ENCODE measurements at places on chromosomes 7 and 10.
A peak's percentile ranks its signal among the peaks of the same experiment; 100 is the strongest.

DNA sequence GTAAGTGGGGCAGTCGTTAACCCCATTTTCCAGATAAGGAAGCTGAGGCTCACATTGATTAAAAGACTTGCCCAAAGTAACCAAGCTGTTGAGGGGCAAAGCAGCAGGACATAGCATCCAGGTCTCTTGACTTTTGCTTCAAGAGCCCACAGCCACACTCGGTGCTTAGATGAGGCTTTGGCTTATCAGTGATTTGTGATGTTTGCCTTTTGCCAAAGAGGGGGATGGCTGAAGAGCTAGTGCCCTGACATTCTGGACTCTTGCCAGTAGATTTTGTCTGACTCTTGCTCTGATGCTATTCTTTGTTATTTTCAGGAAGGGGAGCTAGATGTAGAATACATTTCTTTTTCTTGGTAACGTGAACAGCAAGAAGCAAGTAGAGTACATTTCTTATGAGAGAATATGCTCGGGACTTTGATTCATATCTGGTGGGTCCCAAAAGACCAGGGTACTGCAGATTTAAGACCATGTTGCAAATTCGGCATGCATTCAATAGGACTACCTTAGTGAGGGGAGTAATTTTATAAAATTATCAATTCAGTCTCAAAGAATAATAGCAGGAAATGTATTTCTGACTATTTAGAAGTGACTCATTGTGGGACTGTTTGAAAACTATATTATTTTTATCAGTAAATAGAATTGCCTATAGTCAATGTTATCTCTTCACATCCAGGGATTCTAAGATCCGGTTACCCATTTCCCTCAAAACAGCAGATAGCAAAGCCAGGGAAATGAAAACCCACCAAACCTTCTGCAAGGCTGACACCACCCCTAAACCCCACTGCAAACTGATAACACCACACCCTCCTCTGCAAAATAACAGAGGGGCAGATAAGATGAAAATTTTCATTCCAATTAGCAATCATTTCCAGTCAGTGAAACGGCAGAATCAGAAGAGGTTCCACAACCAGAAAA is 180.0 kb upstream of the BMPER start:
- no peak overlapping the region for H3K4me3 ChIP-seq
- H3K27ac ChIP-seq: no peak overlapping the region
- H3K27me3 ChIP-seq: no peaks in the 10 kb centered on the region
- no peaks in the 10 kb centered on the region for H3K36me3 ChIP-seq
- no peaks in the 10 kb centered on the region for H3K4me1 ChIP-seq

DNA sequence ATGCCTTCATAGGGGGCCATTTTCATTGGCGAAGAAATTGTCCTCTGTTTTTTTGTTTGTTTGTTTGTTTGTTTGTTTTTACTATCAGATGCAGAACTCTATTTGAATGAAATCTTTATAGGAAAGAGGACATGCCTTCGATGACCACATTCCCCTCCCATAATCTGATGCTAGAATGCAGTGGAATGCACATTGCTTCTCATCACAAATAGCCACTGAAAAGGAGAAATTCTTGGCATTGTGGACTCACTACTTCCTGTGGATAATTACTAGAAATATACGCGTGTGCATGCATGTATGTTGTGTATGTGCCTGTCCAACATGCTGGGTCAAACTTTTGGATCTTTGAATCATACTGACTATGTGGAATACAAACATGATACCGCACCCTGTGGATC is 70.5 kb upstream of the SFMBT2 start:
- H3K4me3 ChIP-seq: no peak overlapping the region

DNA sequence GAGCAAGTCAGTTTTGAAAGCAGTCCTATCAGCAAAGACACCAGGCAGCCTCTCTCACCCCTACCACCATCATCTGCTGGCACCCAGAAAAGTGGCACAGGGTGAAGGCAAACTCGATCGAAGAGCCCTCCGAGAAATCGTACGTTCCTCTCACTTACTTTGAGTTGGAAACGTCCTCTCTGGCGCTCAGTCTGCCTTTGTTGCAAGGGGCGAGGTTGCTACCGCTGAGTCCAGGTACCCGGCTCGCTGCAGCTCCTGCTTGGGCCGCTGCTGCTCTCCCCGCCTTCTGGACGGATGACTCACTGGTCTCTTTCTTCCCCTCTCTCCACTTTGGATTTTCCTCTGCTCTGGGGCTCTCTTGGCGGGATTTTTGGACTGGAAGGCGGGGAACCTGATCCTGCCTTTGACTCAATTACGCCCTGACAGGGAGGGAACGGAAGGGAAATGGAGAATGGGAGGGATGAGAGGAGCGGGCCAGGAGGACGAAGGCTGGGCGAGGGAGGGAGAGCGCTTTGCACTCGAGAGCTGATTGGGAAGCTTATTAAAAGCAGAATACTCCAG is at the start of gene PTN:
Gene PTN, minus strand, starts transcription at position 453 of the 561 bp plus-strand sequence. CDS start 88,760 bp downstream, outside the sequence.
- no peaks in the 10 kb centered on the region for H3K27me3 ChIP-seq
- DNase-seq: peak; percentile 62
- H3K27ac ChIP-seq: no peak within 1 kb of the TSS
- no peaks in the 10 kb centered on the region for H3K36me3 ChIP-seq
- no peaks in the 10 kb centered on the region for H3K4me1 ChIP-seq

DNA sequence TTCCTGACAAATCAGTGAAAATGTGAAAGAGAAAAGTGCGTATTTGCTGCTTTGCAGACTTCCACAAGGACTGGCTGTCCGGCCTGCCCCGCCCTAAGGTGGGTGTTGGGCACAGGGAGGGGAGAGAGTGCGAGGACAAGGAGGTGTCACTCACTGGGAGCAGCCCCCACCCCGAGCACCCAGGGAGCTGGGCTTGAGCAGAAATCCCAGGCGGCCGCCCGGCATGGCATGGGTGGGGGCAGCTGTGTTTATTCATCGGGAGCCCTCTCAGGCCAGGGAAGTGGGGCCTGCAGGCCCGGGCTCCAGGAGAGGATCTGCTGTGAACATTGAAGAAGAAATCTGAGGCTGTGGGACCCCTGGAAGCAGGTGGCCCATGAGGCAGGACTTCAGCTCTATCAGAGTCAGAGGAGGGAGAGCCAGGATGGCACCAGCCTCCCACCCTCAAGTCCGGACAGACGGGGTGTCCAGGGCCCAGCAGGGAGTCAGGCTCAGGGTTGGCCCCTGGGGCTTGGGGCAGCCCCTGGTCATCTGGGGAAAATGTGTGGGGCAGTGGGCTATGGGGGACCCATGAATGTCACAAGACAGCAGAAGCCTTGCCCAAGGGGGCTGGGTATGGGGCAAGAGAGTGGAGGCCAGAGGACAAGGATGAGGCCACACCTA is 164.4 kb upstream of the PPP2R2D start:
- no peaks in the 10 kb centered on the region for H3K27me3 ChIP-seq
- no peak for DNase-seq
- no peaks in the 10 kb centered on the region for H3K4me1 ChIP-seq
- no peak overlapping the region for H3K27ac ChIP-seq

DNA sequence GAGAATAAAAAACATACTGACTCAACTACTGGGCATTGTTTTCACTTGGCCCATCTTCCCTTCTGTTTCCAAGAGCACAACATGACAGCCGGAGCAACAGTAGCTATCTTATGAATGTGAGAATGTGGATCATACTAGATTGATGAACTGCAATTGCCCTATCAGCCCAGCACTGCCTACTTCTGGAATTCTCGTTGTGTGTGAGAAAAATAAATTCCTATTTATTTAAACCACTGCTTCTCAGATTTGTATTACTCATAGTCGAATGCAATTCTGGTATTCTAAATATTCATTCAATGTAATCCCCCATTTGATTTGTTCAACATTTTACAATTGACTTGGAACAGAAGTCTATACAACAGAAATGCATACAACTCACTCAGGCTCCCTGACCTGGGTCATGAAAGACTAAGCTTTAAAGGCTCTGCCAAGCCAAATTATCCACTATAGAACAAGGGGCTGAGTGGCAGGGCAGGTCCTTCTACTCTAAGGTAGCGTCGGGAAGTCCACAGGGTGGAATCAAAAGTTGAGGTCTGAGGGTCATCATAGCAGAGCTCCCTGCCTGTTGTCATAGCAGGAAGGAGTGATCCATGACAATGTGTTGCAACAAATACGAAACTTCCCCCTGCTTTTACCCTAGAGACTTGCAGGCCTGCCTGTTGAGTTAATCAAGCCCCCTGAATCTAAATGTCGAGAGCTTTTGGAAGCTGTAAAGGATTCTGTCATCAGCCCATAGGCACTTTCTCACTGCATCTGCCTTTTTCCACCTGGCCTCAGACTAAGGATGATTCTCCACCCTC is 12.4 kb upstream of the JAZF1 start:
- no peak for DNase-seq
- no peak overlapping the region for H3K4me3 ChIP-seq
- H3K27me3 ChIP-seq: no peaks in the 10 kb centered on the region
- H3K4me1 ChIP-seq: peaks cover 4% of the 10 kb centered on the region
- H3K27ac ChIP-seq: no peak overlapping the region

- no peaks in the 10 kb centered on the region for H3K4me1 ChIP-seq
- no peak overlapping the region for H3K4me3 ChIP-seq
- H3K27ac ChIP-seq: no peak overlapping the region
- H3K36me3 ChIP-seq: no peaks in the 10 kb centered on the region
- no peak for DNase-seq
- H3K27me3 ChIP-seq: no peaks in the 10 kb centered on the region
Observed at GRCh38 chr10:111525696-111526095, 448.9 kb downstream of the ADRA2A start.

DNA sequence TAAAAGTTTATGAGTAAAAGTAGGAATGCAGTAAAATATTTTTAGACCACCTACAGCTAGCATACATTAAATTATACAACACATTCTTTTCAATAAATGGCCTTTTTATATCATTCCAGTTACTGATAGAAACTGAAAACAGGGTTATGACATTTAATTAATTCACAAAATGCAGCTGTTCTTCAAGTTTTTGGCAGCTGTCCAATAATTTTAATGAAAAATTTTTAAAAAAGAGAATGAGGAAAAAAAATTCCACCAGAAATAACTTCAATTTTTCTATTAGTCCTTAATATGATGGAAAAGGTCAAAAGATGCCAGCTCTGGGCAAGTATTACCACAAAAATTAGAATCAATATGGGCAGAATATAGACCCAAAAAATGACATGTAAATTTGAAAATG is 11.9 kb upstream of the LRRC72 start:
- no peak overlapping the region for H3K4me3 ChIP-seq
- no peaks in the 10 kb centered on the region for H3K36me3 ChIP-seq
- no peaks in the 10 kb centered on the region for H3K4me1 ChIP-seq
- no peak for DNase-seq

- no peak for DNase-seq
- H3K36me3 ChIP-seq: no peaks in the 10 kb centered on the region
- H3K4me1 ChIP-seq: no peaks in the 10 kb centered on the region
- no peak overlapping the region for H3K4me3 ChIP-seq
- no peaks in the 10 kb centered on the region for H3K27me3 ChIP-seq
Observed at GRCh38 chr7:93765475-93765874, 125.1 kb downstream of the TFPI2 start.

DNA sequence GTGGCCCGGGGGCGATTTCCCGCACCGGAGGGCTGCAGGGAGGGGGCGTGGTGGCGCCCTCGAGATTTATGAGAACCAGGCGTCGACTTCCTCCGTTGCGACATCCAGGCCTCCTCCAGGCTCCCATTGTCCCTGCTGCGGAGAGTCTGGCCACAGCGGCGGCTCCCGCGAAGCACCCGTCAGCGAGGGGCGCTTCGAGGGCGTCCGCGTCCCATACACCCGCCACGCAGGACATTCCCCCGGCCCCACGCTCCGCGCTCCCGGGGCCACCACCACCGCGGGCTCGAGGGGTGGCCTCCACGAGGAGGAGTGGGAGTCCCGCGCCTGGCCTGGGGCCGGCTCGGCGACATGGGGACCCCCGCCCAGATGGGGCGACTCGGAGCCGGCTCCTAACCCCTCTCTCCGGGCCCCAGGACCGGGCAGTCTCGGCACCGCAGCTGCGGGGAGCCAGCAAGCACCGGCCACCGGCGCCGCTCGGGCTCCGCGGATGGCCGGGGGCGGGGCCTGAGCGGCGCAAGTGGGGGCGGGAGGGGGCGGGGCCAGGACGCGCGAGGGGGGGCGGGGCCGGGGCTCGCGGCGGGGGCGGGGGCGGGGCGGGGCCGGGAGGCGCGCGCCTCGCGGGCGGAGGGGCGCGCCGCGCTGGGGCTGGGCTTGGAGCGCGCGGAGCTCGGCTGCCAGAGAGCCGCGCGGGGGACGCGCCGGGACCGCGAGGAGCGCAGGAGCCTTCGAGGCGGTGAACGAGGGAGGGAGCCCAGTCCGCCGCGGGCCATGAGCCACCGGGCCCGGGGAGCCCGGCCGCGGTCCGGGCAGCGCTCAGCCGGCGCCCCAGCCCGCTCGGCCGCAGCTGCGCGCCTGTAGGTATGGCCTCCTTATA is at the start of gene SH2B2:
Gene SH2B2, plus strand, starts transcription at position 632 of the 874 bp plus-strand sequence. CDS start 13,683 bp downstream, outside the sequence.
- peaks cover 13% of the 10 kb centered on the region for H3K4me1 ChIP-seq
- DNase-seq: peak; percentile 73
- H3K27me3 ChIP-seq: no peaks in the 10 kb centered on the region
- no peaks in the 10 kb centered on the region for H3K36me3 ChIP-seq

DNA sequence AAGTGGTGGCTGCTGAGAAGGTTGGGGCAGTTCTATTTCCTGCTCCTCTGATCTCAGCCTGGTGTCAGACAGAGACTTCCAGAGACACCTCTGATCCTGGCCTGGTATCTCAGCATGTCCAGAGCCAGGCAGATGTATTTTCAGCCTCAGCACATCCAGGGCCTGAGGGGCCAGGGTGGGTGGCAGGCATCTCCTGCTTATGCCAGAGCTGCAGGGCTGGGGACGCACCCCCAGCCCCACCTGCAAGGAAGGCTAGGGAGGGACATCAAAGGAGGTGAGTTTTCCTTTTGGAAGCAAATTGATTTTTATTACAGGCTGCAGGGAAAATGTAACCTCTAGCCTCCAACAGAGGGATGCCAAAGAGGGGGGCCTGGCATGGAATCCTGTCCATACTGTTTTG is 36.7 kb downstream of the CFAP46 start:
- H3K27ac ChIP-seq: no peak overlapping the region
- H3K4me3 ChIP-seq: no peak overlapping the region
- H3K4me1 ChIP-seq: no peaks in the 10 kb centered on the region
- DNase-seq: no peak
- H3K36me3 ChIP-seq: no peaks in the 10 kb centered on the region

DNA sequence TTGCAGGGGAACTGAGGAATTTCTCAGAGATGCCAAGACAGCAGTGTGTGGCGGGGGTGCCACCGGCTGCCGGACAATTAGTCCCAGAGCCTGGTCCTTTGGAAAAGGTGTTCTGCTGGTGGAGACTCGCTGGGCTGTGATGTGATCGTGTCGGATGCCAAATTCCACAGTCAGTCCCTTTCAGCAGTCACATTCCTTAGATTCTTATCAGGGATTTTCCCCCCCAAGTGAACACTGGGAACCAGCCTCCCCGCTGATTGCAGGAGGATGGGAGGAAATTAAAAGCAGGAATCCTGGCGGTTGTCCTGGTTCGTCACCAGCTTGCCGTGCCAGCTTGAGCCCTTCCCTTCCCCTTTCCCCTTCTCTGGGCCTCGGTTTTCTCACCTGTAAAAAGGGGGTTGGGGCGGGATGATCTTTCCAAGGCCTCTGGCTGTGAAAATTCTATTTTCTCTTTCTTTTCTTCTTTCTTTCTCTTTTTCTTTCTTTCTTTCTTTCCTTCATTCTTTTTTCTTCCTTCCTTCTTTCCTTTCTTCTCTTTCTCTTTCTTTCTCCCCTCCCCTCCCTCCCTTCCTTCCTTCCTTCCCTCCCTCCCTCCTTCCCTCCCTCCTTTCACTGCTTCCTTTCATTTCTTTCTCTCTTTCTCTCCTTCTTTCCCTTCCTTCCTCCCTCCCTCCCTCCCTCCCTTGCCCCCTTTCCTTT is 39.6 kb downstream of the COL26A1 start:
- H3K36me3 ChIP-seq: no peaks in the 10 kb centered on the region
- no peak overlapping the region for H3K27ac ChIP-seq
- no peaks in the 10 kb centered on the region for H3K27me3 ChIP-seq
- H3K4me1 ChIP-seq: no peaks in the 10 kb centered on the region
- DNase-seq: no peak

All from testis (tissue), 5 donors.